Mammary epithelial cell (primary cell): ENCODE measurements at places on chromosomes 7 and 10. TPM values are rescaled to one million over a fixed set of nuclear protein-coding genes. Genes with fewer than 3 reads are reported as not detected.

Gene MET
- 112 and 183 TPM in 2 replicates for total RNA-seq

Gene EPDR1
- total RNA-seq = 1.2 and 3.0 TPM in 2 replicates

Gene IGFBP3
- 8.0 TPM for total RNA-seq

Gene ANKRD2
- total RNA-seq = 0.83 TPM

Gene GPR141
- total RNA-seq = not detected in 2 replicates

Gene NANOS1
- 1.2 and 2.3 TPM in 2 replicates for total RNA-seq
